ENCODE measurements at places on chromosomes 12 and 14.
A peak's percentile ranks its signal among the peaks of the same experiment; 100 is the strongest.

DNA sequence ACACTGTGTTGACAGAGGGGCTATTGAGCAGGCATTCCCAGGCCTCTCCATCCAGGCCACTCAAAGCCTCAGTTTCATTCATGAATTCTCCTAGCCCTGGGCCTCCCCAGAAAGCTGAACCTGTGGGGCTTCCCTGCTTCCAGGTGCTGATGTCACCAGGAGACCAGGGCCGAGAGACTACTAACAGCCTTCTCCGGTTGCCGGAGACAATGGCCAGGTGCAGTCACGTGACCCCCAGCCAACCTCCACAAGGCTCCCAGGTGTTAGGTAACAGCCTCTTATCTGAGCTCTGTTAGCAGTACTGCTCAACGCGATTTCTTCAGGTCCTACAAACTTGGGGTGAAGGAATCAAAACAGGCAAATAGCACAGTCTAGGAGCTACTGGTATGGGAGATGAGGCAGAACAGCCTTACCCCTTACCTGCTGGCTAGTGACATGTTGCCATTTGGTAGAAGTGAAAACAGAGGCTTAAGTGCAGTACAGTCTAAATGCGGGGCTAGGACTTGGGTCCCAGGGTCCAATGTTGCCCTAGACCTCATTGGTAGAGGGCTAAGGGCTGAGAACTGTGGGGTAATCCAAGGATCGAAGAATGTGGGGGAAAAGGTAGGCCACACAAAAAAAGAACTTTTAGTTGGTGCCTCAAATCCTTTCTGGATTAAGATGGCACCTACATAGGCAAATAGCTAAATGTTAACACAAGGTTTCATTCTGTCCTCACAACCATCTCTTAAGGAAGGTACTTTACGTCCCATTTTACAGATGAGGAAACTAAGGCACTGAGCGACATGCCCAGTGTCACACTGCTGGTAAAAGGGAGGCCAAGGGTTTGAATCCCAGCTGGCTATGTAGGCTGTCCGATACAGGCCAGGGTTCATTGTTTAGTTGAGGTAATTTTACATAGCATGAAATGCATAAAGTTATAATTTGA, 3.8 kb downstream of the CCDC88C start:
- DNase-seq = no peak

- DNase-seq = no peak
Observed at GRCh38 chr12:92574051-92574783, 128.6 kb upstream of the PLEKHG7 start.

DNA sequence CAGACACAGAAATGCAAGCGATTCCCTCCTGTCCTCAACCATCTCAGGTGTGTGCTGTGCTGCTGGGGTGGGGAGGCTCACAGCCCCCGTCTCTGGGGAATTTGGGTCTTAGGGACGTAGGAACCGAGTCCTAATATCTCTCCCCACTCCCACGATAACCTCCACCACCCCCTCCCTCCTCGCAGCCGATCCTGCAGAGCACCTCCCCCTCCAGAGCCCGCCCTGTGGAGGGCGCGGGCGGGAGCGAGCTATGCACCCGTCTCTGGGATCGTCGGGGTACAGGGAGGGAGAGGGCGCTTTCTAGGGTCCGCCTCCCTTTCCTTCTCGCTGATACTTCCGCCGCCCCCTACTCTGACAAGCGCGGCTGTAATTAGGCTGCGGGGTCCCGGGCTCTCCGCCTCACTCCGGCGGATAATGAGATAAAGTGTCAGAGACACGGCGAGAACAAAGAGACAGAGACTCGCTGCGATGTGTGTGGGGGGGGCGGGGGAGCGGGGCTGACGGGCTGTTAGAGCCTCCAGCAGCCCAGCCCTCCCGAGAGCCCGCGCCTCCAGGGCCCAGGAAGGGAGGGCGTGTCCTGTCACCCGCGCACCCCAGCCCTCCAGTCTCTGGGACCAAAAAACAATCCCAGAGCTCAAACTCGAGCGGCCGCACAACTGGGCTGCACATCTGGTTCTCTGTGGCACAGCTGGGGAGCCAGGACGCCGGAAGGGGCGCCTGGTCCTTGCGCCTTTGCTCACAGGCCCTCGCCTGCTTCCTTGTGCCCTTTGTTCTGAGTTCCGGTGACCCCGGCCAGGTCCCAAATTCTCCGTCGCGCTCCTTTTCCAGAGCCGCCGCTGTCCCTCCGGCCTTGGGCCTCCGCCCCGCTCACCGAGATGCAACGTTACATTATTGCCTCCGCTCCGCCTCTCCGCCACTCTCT, 8.7 kb downstream of the SHMT2 start:
- DNase-seq = peak; percentile 75

DNA sequence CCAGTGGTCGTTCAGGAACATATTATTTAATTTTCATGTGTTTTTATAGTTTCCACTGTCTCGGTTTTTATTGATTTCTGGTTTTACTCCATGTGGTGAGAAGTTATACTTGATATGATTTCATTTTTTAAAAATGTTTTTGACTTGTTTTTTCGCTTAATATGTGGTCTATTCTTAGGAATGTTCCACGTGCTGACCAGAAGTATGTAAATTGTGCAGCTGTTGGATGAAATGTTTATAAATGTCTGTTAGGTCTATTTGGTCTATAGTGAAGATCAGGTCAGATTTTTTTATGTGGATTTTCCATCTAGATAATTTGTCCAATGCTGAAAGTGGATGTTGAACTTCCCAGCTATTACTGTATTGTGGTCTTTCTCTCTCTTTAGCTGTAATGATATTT, 433.8 kb upstream of the MIS18BP1 start:
- no peak for DNase-seq

DNA sequence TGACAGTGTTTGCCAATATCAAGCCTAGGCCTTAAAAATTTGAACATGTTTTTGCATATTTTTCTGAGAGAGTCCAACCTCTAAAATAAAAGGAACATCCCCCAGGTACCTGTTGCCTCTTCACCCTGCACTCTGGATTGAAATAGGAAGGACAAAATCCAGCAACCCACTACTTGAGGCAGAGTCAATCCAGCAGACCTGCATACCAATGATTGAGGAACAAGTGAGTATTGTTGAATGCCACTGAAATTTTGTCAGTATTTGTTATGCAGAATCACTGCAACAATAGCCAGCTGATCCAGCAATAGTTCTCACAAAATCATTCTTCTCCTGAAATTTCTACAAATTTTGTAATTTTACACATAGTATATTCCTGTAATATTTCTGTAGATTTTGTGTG, 460.6 kb upstream of the FOXG1 start:
- no peak for DNase-seq

GRCh38 chr12:53804429-53804828, 52.6 kb upstream of the CISTR start:
- no peak for DNase-seq

GRCh38 chr14:89014569-89014850, 190.1 kb downstream of the TTC8 start:
- DNase-seq = no peak

GRCh38 chr12:57842342-57843294, 3.9 kb downstream of the CTDSP2 start:
- no peak for DNase-seq

DNA sequence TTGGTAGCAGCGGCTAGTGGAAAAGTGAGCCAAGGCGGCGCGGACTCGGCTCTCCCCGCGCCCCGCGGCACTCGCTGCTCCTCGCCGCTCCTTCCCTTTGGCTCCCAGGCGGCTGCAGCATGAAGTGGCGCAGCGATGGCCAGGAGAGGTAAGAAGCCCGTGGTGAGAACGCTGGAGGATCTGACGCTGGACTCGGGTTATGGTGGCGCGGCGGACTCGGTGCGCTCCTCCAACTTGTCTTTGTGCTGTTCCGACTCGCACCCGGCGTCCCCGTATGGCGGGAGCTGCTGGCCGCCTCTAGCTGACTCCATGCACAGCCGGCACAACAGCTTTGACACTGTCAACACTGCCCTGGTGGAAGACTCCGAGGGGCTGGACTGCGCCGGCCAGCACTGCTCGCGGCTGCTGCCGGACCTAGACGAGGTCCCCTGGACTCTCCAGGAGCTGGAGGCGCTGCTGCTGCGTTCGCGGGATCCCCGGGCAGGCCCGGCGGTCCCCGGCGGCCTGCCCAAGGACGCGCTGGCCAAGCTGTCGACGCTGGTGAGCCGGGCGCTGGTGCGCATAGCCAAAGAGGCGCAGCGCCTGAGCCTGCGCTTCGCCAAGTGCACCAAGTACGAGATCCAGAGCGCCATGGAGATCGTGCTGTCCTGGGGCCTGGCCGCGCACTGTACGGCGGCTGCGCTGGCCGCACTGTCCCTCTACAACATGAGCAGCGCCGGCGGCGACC, 225.6 kb upstream of the CRY1 start:
- DNase-seq = peak; percentile 77

GRCh38 chr12:45166056-45166455, 49.8 kb upstream of the ANO6 start:
- DNase-seq = no peak

- no peak for DNase-seq
Observed at GRCh38 chr12:131721548-131721947, 10.7 kb downstream of the SFSWAP start.

- DNase-seq = no peak
Observed at GRCh38 chr14:21081521-21082142, 11.5 kb downstream of the ARHGEF40 start.

- peak; percentile 93 for DNase-seq
Observed at GRCh38 chr12:53267999-53268629, at the start of gene ESPL1. Gene ESPL1 (plus strand): TSS chr12:53268299. CDS start chr12:53268767, 468 bp downstream.

DNA sequence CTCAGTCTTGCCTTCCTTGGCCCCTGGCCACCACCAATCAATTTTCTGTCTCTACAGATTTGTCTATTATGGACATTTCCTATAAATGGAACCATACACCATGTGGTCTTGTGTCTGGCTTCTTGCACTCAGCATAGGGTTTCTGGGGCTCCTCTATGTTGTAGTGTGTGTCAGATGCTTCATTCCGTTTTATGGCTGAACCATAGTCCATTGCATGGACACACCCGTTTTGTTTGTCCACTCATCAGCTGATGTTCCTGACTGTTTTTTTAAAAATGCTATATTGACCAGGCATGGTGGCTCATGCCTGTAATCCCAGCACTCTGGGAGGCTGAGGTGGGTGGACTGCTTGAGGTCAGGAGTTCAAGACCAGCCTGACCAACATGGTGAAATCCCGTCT, 21.0 kb downstream of the ARL6IP4 start:
- DNase-seq = no peak

DNA sequence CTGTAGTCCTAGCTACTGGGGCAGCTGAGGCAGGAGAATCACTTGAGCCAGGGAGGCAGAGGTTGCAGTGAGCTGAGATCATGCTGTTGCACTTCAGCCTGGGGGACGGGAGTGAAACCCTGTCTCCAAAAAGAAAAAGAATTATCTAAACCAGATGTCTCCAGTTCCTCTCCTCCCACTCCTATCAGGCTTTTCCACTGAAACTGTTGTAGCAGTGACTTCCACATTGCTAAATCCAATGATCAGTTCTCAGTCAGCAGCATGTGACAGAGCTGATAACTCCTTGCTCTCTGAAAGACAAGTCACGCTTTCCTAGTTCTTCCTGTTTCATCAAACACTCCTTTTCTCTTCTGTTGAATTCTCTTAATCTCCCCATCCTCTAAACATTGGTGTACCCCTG, 8.6 kb downstream of the SLC38A6 start:
- DNase-seq = no peak

DNA sequence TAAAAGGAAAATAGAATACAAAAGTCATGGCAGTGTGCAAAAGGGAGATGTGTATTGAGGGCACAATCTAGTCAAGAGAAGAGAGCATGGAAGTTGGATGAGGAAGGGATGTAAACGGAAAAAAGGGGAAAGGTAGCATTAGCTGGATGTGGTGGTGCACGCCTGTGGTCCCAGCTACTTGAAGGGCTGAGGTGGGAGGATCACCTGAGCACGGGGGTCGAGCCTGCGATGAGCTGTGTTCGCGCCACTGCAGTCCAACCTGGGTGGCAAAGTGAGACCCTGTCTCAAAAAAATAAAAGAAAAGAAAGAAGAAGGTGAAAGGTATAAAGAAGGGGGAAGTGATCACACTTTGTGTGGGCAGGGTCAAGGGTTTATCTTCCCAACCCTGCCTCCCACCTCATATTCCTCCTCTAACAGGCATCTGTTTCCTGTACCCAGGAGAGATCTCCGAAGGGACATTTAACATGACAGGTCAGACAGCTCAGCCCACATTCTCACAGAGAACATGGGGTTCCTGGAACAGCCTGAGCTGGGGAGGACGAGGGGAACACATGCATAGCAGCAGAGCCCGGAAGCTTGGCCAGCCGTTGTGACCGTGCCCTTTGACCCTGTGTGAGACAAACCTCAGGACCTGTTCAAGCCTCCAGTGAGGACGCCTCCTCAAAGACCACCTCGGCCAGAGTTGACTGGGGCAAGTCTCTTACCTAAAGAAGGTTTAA, 8.9 kb downstream of the RNASE11 start:
- no peak for DNase-seq

DNA sequence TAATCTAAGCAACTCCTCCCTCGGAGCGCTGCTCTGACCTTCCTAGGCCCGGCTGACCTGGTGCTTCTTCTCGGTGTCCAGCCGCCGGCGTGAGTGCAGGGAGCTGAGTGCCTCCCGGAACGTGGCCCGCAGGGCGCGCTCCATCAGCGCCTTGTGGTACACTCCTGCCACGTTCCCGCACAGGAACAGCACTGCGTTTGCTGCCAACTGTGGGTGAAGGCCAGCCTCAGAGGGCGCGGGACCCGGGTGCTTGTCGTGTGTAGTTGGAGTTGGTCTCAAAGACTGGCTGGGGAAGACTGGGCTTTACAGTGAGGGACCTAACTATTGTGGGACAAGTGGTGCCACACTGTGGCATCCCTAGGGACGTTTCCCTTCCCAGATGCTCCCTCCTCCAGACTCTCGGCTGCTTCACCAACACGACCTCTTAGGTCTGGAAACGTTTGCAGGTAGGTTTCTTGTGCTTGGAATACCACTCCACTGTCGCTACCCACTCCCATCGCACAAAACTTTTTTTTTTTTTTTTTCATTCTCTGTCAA, 3.1 kb downstream of the ADCY4 start:
- peak; percentile 68 for DNase-seq

DNA sequence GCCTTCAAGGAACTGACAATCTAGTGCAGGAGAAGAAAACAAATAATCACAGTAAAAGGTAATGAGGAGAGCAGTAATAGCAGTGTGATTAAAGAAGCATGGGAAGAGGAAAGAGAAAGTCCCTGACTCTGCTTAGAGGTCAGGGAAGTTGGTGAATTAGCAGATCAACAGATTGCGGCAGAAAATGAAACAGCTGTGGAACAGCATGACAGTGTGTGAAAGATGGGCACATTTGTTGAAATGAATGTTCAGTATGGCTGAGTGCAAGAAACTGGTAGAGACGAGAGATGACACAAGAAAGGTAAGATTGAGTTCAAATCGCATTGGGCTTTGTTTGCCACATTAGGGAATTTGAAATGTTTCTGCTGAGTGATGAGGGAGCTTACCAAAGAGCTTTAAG, 63.7 kb upstream of the RASSF8 start:
- no peak for DNase-seq

GRCh38 chr12:80116735-80117134, 17.4 kb downstream of the OTOGL start:
- no peak for DNase-seq

GRCh38 chr14:95260537-95261361, 59.0 kb downstream of the CLMN start:
- peak; percentile 62 for DNase-seq

GRCh38 chr12:71399197-71399596, 40.4 kb upstream of the LGR5 start:
- no peak for DNase-seq

GRCh38 chr12:26630546-26631027, 202.4 kb downstream of the ITPR2 start:
- DNase-seq = no peak

- peak; percentile 70 for DNase-seq
Observed at GRCh38 chr14:61503167-61503801, 181.9 kb downstream of the PRKCH start.

- peak; percentile 48 for DNase-seq
Observed at GRCh38 chr12:1934068-1934467, 15.6 kb upstream of the CACNA2D4 start.

All from activated CD8-positive, alpha-beta memory T cell treated with anti-CD3 and anti-CD28 coated beads for 24 hours (primary cell).